Fibroblast of skin of right quadriceps (primary cell): ENCODE measurements at places on chromosomes 5 and 9.
A peak's percentile ranks its signal among the peaks of the same experiment; 100 is the strongest.

- no peak for DNase-seq
These were observed 37.3 kb downstream of the SARDH start for GRCh38 chr9:133700819-133701320.

DNA sequence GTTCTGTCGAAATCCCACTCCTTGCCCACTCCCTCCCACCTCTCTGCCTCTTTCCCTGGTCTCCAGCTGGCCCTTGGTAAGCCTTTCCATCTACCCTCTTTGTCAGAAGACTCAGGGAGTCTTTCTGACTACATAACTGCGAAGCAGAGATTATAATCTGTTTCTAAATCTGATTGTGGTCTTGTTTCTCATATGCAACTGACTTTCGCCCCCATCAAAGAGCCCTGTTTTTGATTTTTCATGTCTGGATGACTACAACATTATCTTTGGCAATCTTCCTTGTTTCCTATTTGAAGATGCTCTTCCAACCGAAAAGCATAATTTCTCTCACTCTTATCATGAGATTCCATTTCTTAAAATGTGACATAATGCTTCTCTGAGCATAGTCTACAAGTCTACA, 218.2 kb upstream of the ADAMTSL1 start:
- peak; percentile 57 for DNase-seq

- no peak for DNase-seq
These were observed 99.9 kb downstream of the ENC1 start for GRCh38 chr5:74540622-74541021.

GRCh38 chr5:96972599-96973334, 36.9 kb downstream of the LNPEP start:
- DNase-seq: no peak

- DNase-seq: no peak
These were observed 27.9 kb downstream of the CDKN2A start for GRCh38 chr9:21966140-21966851.

GRCh38 chr9:36625006-36625615, 52.4 kb downstream of the MELK start:
- peak; percentile 66 for DNase-seq

DNA sequence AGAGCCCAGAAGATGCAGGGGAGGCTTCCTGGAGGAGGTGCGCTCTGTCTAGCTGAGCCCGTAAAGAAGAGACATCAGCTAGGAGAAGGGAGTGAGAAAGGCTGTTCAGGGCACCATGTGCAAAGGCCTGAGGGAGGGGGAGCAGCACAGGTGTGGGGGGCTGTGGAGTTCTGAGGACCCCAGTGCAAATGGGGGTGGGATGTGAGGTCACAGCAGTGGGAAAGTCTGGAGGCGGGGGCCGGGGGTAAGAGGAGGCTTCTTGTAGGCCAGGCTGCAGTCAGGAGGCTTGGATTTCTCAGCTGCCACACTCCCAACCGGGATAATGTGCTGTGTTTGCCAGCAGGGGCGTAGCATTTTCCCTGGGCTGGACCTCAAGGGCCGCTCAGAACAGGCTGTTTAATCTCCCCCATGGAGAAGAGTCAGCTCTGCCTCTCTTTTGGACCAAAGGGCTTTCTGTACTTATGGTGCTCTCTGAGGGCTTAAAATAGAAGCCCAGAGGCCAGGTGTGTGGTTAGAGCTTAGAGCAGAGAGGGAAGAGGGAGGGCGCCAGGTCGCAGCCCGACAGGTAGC, 5.7 kb downstream of the NEURL1B start:
- DNase-seq: no peak

DNA sequence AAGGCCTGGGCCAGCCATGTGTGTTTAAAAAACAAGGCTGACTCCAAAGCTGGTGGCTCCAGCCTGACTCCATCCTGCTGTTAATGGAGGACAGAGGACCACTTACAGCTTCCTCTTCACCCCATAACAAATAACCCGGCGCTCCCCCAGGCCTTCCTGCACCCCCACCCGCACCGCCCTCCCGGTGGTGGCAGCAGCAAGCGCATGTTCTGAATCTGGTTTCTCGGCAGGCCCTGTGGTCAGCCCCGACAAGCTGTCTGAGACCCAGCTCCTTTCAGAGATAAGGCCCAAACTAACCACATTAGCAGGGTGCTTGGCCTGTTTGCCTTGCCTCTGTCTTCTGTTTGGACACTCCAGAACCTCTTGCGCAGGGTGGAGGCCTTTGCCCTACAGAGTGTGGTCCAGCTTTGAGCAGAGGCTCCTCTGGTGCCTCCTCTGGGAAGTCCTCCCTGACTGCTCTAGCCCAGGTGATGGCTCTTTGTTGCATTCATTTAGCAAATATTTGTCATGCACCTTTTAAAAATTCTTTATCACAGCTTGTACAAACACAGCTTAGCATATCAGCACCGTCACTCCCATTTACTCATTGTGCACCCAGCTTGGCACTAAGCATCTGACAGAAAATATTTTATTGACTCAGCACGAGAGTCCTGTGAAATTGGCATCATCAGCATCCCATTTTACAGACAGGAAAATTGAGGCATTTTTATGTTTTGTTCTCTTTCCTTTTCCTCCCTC, 78.4 kb downstream of the NDFIP1 start:
- DNase-seq: no peak

- DNase-seq: no peak
These were observed 602 bp upstream of the CD274 start for GRCh38 chr9:5449521-5450358.

- DNase-seq: peak; percentile 99
These were observed 337.3 kb upstream of the RFX3 start for GRCh38 chr9:3863111-3863528.

DNA sequence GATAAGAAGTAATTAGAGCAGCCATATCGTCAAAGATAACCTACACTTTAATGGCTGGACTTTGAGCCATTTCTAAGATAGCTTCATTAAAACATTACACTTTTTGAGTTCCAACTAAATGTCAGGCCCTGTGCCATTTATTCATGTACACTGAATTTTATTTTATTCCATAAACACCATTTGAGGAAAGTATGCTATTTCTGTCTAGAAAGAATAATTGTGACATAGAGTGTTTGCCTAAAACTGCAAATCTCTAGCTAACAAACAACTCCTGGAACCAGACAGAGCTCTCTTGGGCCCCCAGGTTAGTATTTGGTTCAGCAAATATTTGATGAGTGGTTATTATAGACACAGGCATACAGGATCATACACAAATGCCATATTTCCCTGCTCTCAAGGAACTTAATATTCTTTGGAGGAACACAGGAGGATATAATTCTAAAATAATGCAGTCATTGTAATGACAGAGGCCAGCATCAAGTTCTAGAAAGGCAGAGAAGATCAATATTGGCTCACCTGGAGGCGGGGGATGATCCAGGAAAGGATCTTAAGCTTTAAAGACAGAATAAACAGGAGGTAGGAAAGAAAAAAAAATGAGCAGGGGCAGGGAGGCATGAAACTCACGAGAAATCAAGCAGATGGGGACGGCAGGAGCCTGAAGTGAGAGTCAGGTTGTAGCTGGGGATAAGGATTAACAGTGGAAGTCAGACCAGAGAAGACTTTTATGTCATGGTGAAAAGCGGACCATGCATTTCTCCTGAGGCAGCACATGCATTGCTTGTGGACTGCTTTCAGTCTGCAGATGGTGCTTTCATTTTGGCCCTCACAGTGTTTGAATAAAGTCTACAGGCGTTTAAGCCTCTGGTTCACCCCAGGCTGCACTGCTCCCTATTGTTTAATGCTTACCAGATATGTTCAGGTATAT, 127.7 kb downstream of the GCNT1 start:
- no peak for DNase-seq
